Activated naive CD4-positive, alpha-beta T cell treated with anti-CD3 and anti-CD28 coated beads for 36 hours (primary cell): ENCODE measurements at places on chromosomes 2 and 18.

GRCh38 chr2:7627583-7627982 lies 710.4 kb downstream of the RNF144A start:
- DNase-seq, result no peak

- no peak for DNase-seq
Measured at GRCh38 chr2:5410991-5411700, 281.0 kb upstream of the SOX11 start.

GRCh38 chr2:240781471-240782220 lies 38.4 kb downstream of the KIF1A start:
- DNase-seq, result no peak

DNA sequence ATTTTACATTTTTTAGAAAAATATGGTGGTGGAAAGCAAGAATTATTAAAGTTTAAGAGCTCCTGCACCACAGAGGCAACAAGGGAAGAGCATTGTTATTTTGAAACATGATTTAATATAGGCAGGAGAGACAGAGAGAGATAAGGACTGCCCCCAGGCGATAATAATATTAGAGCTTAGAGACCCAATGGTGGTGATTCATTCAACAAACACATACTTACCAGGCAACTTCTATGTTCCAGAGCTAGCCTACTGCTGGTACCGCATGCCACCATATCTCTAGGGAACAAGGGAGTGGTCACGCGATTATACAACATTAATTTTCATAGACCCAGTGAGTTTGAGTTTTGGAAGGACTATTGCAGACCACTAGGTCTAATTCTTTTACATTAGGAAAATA lies 327.8 kb upstream of the SOX11 start:
- DNase-seq, result no peak

DNA sequence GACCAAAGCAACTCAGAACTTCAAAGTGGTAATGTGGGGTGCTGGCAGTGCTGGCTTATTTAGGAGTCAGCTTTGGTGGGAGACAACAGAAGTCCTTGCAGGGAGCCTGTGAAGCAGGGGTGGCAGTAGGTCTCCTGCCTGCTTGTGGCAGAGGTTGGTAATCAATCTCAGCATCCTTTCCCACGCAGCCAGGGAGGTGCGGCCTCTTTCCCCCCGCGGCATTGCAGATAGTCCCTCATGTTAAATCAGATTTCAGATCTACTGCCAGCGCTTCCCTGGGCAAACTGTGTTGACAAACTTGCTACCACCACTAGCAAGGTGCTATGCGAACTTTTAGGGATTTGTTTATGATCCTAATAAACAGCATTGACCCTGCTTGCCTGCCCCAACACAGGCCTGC lies 77.9 kb upstream of the MCFD2 start:
- DNase-seq, result no peak

- DNase-seq, result no peak
Measured at GRCh38 chr18:28691496-28691840, 514.5 kb upstream of the CDH2 start.

DNA sequence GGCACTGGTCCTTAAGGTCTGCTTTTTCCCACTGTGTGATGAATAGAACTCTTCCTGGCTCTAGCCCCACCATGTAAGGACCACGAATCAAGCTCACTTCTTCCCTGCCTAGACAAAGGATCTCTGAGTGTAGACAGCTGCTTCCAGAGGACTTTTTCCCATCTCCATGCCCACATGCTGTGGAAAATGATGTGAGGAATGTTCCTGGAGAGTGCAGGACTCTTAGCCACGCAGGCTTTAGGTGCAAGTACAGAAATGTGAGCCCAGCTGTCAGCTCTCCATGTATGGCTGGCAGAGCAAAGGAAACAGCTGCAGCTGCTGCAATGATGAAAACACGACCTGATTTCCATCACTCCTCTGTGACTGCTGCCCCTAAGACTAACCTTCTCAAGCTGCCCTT lies 35.5 kb downstream of the NXPH2 start:
- no peak for DNase-seq

DNA sequence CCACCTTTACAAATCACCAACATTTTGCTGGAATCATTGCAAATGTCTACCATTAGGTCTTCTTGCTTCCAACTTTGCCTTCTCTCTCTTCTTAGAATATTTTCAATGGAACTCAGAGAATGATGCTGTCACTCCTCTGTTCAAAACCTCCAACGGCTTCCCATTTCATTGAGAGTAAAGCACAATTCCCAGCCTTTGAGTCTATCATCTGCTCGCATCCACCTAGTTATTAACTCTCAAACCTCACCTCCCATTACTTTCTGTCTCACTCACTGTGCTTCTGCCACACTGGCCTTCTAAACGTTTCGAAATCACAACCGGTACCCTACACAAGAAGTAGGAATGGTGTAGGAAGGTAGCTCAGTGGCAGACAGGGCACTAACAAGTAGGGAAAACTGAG lies 40.0 kb downstream of the ROCK2 start:
- DNase-seq, result no peak
